ENCODE measurements at places on chromosomes 13 and 19. TPM values are rescaled to one million over a fixed set of nuclear protein-coding genes. Genes with fewer than 3 reads are reported as not detected.

The PLEKHA4 gene
- total RNA-seq, result 0.79 TPM

The LILRB2 gene
- not detected for total RNA-seq

The PSMD8 gene
- total RNA-seq, result 141 TPM

The SYDE1 gene
- total RNA-seq, result 2.7 TPM

The HSD17B14 gene
- 20.7 TPM for total RNA-seq

The NEK5 gene
- total RNA-seq, result not detected

The RFPL4A gene
- not detected for total RNA-seq

- H3K4me3 ChIP-seq, result no peak overlapping the region
- peaks cover 17% of the 10 kb centered on the region for H3K36me3 ChIP-seq
- no peak for DNase-seq
Measured at GRCh38 chr19:15225760-15226159, 6.5 kb downstream of the EPHX3 start.

- H3K27me3 ChIP-seq, result no peaks in the 10 kb centered on the region
- no peak overlapping the region for H3K4me3 ChIP-seq
- no peak for DNase-seq
- H3K36me3 ChIP-seq, result no peaks in the 10 kb centered on the region
Measured at GRCh38 chr19:51091895-51092873, 9.5 kb upstream of the KLK14 start.

DNA sequence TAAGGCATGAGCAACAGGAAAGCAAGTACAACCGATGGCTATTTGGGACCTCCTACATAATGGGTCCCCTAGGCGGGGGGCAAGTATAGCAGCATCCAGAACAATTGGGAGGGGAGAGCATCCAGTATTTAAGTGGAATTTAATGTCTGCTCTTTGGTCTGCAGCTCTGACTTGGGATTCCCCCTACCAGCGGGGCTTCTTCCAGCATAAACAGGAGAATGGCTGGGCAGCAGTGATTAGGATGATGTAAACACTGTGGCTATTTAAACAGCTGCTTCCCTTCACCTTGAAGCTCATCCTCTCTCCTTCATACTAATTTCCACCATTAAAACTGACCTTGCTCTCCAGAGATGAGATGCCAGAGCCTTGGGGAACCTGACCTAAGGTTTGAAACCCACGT is 73.9 kb upstream of the OXGR1 start:
- H3K4me1 ChIP-seq, result no peaks in the 10 kb centered on the region
- no peaks in the 10 kb centered on the region for H3K36me3 ChIP-seq
- no peaks in the 10 kb centered on the region for H3K27me3 ChIP-seq
- H3K27ac ChIP-seq, result no peak overlapping the region

DNA sequence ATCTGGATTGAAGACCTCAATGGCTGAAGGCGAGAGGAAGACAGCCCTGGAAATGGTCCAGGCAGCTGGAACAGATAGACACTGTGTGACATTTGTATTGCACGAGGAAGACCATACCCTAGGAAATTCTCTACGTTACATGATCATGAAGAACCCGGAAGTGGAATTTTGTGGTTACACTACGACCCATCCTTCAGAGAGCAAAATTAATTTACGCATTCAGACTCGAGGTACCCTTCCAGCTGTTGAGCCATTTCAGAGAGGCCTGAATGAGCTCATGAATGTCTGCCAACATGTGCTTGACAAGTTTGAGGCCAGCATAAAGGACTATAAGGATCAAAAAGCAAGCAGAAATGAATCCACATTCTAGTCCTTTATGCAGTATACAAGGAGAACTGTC is 1.2 kb downstream of the POLR1D start:
- no peak for DNase-seq
- H3K36me3 ChIP-seq, result peaks cover 35% of the 10 kb centered on the region
- peak overlapping the region; percentile 100 for H3K4me3 ChIP-seq
- no peaks in the 10 kb centered on the region for H3K27me3 ChIP-seq
- H3K4me1 ChIP-seq, result peaks cover 33% of the 10 kb centered on the region
- no peak overlapping the region for H3K27ac ChIP-seq

GRCh38 chr19:12730064-12730463 is 4.4 kb downstream of the TRIR start:
- no peak for DNase-seq
- H3K27ac ChIP-seq, result no peak overlapping the region
- no peak overlapping the region for H3K4me3 ChIP-seq
- 0 out of 2 replicates have a peak, but pooled peaks cover 16% of the 10 kb centered on the region for H3K36me3 ChIP-seq
- peaks cover 16% of the 10 kb centered on the region for H3K4me1 ChIP-seq

- H3K27ac ChIP-seq, result no peak overlapping the region
- H3K4me1 ChIP-seq, result peaks cover 40% of the 10 kb centered on the region
- H3K4me3 ChIP-seq, result no peak overlapping the region
- H3K36me3 ChIP-seq, result no peaks in the 10 kb centered on the region
Measured at GRCh38 chr19:29660835-29661234, 4.4 kb upstream of the PLEKHF1 start.

- no peak overlapping the region for H3K4me3 ChIP-seq
- H3K4me1 ChIP-seq, result no peaks in the 10 kb centered on the region
- H3K27me3 ChIP-seq, result no peaks in the 10 kb centered on the region
- no peaks in the 10 kb centered on the region for H3K36me3 ChIP-seq
- no peak overlapping the region for H3K27ac ChIP-seq
Measured at GRCh38 chr13:20998649-20999415, 62.6 kb downstream of the LATS2 start.

DNA sequence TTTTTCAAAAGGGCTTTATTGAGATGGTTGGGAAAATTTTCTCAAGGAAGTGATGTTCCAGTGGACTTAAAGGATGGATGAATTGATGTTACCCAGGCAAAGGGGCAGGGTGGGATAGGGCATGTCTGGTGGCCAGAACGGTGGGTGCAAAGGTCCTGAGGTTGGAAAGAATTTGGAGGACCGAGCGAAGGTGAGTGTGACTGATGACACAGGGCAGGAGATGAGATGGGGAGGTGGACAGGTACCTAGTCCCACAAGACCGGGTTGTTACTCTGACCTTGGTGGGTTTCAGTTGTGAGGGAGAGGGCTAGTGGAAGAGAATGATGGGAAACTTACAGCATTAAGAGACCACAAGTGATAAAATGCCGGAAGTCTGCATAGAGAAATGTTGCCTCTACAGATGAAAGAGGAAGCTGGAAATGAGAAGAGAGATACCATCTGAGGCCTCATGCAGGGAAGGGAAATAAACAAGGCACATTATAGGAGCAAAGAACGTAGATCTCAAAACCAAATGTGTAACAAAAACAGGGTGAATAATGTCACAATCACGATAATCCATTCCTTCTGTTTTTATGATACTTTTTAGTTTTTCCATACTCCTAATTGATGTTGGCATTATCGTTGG is 4.5 kb downstream of the ADGRE1 start:
- H3K4me1 ChIP-seq, result no peaks in the 10 kb centered on the region
- DNase-seq, result no peak
- no peak overlapping the region for H3K27ac ChIP-seq
- H3K4me3 ChIP-seq, result no peak overlapping the region
- peaks cover 67% of the 10 kb centered on the region for H3K27me3 ChIP-seq

DNA sequence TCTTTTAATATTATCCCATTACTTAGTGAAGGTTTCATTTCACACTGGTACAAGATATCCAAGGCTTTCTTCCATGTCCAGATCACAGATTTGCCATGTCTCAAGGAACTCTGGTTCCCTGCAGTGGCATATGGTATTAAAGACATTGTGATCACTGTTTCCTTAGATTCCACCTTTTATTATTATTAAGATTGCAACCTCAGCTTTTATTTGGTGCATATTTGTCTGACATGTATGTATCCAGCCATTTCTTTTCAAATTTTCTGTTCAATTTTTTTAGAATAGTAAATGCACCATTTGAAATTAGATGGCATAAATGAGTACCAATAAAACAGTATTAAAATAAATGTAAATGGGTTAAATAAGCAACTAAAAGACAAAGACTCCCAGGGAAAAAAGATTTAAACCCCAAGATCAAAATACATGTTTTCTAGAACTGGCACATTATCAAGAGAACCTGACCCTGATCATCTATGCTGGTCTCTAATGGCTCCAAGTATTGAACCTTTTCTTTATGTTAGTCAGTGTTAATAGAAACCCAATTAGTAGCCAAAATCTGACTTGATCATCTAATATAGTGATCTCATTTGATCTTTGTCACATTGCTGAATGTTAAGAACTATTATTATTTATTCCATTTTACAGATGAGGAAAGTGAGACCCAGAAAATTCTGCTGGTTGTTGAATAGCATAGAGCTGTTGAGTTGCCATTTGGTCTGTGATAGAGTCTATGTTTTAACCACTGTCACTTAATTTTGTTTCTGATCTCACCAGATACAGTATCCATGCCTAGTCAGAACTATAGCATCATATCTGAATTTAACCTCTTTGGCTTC is at the start of gene OR10H4:
Gene OR10H4 (plus strand): TSS at position 786 of the 836 bp plus-strand sequence. CDS start 0 bp downstream, at position 786.
- no peak for DNase-seq
- H3K4me3 ChIP-seq, result no peak within 1 kb of the TSS
- no peaks in the 10 kb centered on the region for H3K36me3 ChIP-seq
- H3K27ac ChIP-seq, result no peak within 1 kb of the TSS
- H3K27me3 ChIP-seq, result peaks cover 6% of the 10 kb centered on the region
- H3K4me1 ChIP-seq, result no peaks in the 10 kb centered on the region

DNA sequence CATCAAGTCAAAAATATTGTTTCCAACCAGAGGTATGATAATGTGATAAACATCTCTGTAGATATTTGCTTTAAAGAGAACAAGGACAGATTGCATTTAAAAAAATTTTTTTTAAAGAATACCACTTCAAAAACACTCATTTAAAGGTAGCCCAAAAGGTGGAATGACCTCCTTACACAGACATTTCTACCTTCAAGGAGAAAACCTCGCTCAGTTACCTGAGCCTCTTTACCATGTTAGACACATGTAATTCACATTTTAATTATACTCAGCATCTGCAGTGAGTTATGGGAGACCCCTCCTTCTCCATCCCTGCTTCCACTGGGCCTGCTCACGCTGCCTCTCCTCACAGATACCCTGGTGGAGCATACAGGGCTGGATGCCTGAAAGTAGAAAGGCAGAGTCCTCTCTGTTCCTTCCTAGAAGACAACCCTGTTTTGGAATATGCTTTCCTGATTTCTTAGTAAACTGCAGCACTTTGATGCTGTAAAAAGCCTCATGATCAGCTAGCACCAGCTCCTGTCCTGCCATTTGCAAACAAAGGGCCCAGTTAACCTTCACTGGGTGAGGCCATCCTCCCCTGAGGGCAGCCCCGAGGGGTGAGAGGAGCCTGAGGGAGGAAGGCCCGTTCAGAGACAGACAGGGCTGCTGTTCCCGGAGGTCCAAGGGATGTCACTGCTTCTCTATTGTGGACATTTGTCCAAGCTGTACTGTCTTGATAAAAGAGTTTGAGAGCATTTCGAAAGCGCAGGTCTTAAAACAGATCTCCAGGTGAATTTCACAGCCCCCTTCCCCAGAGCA is 117.8 kb downstream of the IRS2 start:
- H3K36me3 ChIP-seq, result no peaks in the 10 kb centered on the region
- H3K4me3 ChIP-seq, result peak overlapping the region; percentile 39
- DNase-seq, result no peak

DNA sequence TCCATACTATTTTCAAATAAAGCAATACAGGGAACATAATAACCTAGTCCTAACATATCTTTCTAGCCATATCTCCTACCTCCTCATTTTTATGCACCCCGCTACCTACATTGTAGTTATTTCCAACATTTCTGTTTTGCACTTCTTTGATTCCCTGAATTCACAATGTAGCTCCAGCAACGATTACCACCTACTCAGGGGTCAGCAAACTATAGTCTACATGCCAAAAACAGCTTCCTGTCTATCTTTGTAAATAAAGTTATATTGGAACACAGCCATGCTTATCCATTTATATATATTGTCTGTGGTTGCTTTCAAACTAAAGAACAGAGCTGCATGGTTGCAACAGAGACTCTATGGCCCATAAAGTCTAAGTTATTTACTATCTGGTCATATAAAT is 16.7 kb downstream of the MYCBP2 start:
- no peaks in the 10 kb centered on the region for H3K27me3 ChIP-seq
- no peak overlapping the region for H3K4me3 ChIP-seq
- peaks cover 6% of the 10 kb centered on the region for H3K4me1 ChIP-seq
- H3K27ac ChIP-seq, result no peak overlapping the region
- no peak for DNase-seq
- H3K36me3 ChIP-seq, result no peaks in the 10 kb centered on the region

GRCh38 chr19:43482193-43482592 is 16.8 kb upstream of the LYPD3 start:
- no peak overlapping the region for H3K4me3 ChIP-seq
- no peaks in the 10 kb centered on the region for H3K36me3 ChIP-seq
- H3K27me3 ChIP-seq, result no peaks in the 10 kb centered on the region
- H3K27ac ChIP-seq, result no peak overlapping the region

DNA sequence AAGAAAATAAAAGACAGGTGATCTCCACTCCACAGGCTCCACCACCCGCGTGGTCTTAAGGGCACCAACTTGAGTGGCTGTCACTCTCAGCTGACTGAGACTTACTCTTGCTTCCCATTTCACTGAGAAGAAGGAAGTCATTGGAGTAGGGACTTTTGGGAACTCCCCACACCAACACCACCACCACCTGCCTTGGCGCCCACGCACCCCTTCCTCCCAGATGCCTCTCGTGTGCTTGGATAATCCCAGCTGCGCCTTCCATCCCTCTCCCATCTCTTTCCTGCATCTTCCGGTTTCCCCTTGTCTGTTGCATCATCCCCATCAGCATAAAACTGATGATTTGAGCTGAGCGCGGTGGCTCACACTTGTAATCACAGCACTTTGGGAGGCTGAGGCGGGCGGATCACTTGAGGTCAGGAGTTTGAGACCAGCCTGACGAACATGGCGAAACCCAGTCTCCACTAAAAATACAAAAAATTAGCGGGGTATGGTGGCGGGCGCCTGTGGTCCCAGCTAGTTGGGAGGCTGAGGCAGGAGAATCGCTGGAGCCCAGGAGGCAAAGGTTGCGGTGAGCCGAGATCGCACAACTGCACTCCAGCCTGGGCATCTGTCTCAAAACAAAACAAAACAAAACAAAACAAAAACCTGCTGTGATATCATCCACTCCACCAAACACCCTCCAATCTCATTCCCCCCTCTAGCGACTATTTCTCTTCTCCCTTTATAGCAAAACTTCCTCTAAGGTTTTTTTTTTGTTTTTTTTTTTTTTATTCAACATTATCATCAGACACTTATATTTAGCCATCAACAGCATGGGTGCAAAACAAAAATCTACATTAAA is 25.5 kb downstream of the AP2S1 start:
- peak overlapping the region; percentile 49 for H3K27ac ChIP-seq
- H3K27me3 ChIP-seq, result no peaks in the 10 kb centered on the region
- H3K4me3 ChIP-seq, result no peak overlapping the region

DNA sequence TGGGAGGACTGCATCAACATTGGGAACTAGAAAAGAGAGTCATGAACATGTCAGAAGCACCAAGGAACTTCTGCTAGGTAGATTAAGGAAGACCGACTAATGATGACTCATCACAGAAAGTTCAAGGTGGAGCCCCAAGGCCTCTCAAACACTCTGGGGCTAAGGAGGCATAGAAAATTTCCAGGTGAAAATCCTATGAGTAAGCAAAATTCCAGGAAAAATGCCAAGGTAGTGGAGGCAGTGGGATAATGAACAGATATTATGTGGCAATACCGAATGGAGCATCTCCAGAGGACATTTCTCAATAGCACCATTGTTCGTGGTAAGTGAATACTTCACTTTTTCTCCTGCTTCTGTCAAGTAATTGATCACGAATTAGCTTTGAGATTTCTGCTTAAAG is 336.5 kb downstream of the MZT1 start:
- peak; percentile 18 for DNase-seq
- H3K27ac ChIP-seq, result no peak overlapping the region
- no peaks in the 10 kb centered on the region for H3K27me3 ChIP-seq
- H3K4me1 ChIP-seq, result no peaks in the 10 kb centered on the region
- H3K36me3 ChIP-seq, result no peaks in the 10 kb centered on the region

- peaks cover 13% of the 10 kb centered on the region for H3K36me3 ChIP-seq
- H3K27ac ChIP-seq, result no peak overlapping the region
- H3K27me3 ChIP-seq, result no peaks in the 10 kb centered on the region
Measured at GRCh38 chr13:98792321-98792720, 39.8 kb upstream of the SLC15A1 start.

All from PC-9 (cell line).